ENCODE measurements at places on chromosomes 6 and 20. TPM values are rescaled to one million over a fixed set of nuclear protein-coding genes. Genes with fewer than 3 reads are reported as not detected.

CDH26 gene
- total RNA-seq, result not detected

HCRTR2 gene
- not detected for total RNA-seq

HCK gene
- not detected for total RNA-seq

NNAT gene
- total RNA-seq, result not detected

DNA sequence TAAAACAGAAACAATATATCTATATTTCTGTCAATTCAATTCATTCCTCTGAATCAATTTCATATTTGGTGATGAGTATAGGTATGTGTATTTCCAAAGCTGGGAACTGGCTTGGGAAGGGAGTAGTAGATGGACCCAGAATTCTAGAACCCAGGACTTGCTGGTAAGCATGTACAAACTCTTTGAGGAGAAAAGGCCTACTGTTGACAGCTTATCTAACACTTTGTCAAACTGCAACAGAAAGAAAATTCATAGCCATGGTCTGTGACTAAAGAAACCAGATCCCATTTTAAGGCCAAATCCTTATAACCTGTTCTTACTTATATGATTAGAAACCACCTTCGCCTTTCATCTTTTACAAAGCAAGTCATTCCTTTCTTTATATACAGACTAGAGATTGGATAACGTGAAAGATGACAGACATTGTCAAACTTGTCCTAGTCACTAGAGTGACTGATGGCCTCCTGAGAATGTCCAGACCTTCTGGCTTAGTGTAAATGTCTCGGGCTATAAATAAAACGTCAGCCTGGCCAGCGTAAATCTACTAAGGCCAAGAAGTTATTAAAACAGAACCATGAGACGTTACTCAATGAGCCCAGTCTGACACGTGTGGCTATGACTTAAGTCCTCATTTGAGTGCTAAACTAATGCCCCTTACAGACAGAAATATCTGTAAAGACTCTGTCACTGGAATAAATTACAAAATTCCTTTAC, 152.3 kb downstream of the ALDH8A1 start:
- no peak for DNase-seq

DNA sequence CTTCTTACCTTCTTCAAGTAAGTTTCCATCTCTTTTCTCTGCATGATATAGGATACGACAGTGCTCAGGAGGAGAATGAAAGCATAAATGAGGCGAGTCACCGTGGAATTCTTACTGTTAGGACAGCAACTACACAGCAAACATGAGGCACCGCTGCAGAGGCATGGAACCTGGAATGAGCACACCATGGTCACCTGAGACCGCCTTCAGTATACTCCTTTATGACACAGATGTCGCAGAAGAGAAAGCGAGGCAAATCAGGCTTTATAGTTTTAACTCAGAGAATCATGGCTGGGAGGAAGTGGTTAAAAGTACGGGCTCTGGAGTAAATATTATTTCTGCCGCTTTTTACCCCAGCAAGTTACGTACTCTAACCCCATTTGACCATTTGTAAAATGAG, 8.0 kb downstream of the SERINC3 start:
- no peak for DNase-seq

- DNase-seq, result no peak
Measured at GRCh38 chr6:112008482-112008881, 45.4 kb upstream of the CCN6 start.

Measured in SJSA1 (cell line).